ENCODE measurements at places on chromosomes 5 and 9. TPM values are rescaled to one million over a fixed set of nuclear protein-coding genes. Genes with fewer than 3 reads are reported as not detected.

DNA sequence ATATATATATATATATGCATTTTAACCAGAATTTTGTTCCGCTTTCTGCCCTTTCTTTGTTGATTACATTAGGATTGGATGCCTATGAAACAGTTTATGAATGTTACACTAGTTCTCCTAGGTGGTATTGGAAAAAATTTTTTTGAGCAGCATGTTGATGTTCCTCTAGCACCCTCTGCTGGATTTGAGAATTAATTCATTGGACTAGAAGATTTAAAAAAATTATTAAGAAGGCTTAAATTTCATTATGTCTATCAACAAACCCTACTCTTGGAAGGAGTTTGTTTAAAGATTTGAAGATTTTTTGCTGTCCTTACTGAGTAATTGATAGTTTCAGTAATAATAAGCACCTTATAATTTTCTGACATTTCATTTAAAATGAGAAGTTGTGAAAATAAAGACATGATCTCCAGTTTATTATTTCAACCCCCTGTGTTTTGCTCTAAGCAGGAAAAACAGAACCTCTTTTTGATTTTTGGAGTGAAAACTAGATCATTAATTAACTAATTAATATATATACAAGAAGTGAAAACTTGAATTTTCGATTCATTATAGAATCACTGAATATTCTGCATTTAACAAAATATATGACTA lies 89.6 kb downstream of the CCDC171 start:
- DNase-seq, result peak; percentile 27

The PCDHGA9 gene
- total RNA-seq, result 4.4 TPM

- DNase-seq, result no peak
Measured at GRCh38 chr9:134966697-134967546, 49.2 kb upstream of the FCN1 start.

The SLC34A3 gene
- 0.19 TPM for total RNA-seq

The CCDC183 gene
- total RNA-seq, result 4.2 TPM

DNA sequence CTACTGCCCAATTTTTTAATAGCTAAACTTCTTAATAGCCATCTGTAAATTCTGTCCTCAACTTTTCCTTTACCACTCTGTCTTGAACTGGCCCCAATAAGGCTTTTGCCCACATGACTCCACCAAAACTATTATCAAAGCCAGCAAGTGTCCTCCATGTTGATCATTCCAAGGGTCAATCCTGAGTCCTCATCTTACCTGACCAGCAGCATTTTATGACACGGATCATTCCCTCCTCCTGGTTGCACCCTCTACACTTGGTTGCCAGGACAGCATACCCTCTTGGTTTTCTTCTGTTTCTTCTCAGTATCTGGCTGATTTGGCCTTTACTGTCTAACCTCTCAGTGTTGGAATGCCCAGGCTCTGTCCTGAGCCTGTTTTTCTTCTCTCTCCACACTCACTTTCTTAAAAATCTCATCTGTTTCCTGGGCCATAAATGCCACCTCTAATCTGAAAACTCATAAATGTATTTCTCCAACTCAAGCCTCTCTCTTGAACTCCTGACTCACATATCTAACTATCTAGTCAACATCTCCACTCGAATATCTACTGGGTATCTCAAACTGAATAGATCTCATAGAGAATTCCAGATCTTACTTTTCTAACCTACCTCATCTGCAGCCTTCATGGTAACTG lies 40.0 kb upstream of the CDC42SE2 start:
- DNase-seq, result no peak

The SHISAL2B gene
- total RNA-seq, result not detected

The STPG3 gene
- total RNA-seq, result not detected
